ENCODE measurements at places on chromosomes 12 and 14. TPM values are rescaled to one million over a fixed set of nuclear protein-coding genes. Genes with fewer than 3 reads are reported as not detected.
A peak's percentile ranks its signal among the peaks of the same experiment; 100 is the strongest.

- H3K36me3 ChIP-seq, result no peaks in the 10 kb centered on the region
- H3K4me3 ChIP-seq, result no peak overlapping the region
- no peaks in the 10 kb centered on the region for H3K27me3 ChIP-seq
- H3K27ac ChIP-seq, result no peak overlapping the region
Measured at GRCh38 chr12:30257618-30258017, 438.1 kb downstream of the IPO8 start.

- no peak overlapping the region for H3K4me3 ChIP-seq
- H3K27ac ChIP-seq, result no peak overlapping the region
- DNase-seq, result no peak
- H3K4me1 ChIP-seq, result no peaks in the 10 kb centered on the region
- no peaks in the 10 kb centered on the region for H3K36me3 ChIP-seq
- no peaks in the 10 kb centered on the region for H3K27me3 ChIP-seq
Measured at GRCh38 chr12:90076851-90077319, 368.2 kb upstream of the ATP2B1 start.

GRCh38 chr12:117664169-117664568, 302.7 kb upstream of the NOS1 start:
- H3K36me3 ChIP-seq, result no peaks in the 10 kb centered on the region
- H3K27me3 ChIP-seq, result no peaks in the 10 kb centered on the region
- H3K4me3 ChIP-seq, result no peak overlapping the region
- no peak for DNase-seq

GRCh38 chr14:73477618-73478266, 13.0 kb upstream of the RIOX1 start:
- no peaks in the 10 kb centered on the region for H3K36me3 ChIP-seq
- no peaks in the 10 kb centered on the region for H3K27me3 ChIP-seq
- peak overlapping the region; percentile 61 for H3K27ac ChIP-seq
- DNase-seq, result no peak

DNA sequence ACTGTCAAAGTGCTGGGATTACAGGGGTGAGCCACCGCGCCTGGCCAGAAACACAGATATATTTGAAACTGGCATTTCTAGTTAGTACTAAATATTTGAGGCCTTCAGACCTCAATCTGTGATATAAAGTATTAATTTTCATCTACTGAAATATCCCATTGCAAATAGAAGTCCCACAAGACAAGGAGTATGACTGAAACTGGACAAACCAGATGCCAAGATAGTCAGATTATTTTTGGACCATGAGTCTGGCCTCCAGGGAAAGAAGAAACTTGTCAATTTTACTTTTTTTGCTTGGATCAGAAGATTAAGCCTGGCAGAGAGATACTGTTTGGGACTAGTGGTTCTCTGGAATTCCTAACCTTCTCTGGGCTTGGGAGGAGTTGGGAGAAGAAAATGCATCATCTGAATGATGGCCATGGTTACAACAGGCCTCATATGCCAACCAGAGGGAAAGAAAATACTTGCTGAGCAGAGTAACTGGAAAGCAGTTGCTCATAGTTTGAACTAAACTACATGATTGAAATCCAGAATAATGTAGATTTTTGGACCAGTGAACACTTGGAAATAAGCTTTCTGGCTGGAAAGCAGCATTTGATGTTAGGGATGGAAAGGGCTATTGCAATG, 2.9 kb upstream of the SMOC1 start:
- H3K36me3 ChIP-seq, result no peaks in the 10 kb centered on the region
- no peak overlapping the region for H3K27ac ChIP-seq
- DNase-seq, result no peak
- no peak overlapping the region for H3K4me3 ChIP-seq
- H3K27me3 ChIP-seq, result peaks cover 43% of the 10 kb centered on the region

DNA sequence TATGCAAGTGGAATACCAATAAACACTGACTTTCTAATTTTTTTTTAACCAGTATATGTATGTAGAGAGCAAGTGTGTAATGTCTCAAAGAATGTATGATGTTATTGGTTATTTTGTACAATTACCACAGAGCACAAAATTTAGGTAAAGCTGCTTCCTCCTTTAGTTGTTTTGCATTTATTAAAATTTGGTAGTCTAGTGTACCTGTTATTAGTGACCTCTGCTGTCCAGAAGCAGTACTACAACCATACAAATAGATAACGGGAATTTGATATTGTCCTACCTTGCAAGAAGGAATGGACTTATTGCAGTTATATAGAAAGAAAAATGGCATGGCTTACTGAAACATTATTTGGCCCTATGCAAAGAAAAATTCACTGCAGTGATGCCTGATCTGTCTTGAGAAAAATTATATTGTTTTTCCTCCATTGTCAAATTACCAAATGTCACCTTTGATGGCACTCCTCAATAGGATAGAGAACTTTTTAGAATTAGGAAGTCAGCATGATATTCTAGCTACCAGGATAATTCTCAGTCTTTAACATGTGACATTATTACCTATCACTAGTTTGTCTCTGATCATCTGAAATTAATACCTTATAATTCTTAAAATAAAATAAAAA, 153.9 kb upstream of the RMST start:
- H3K27me3 ChIP-seq, result no peaks in the 10 kb centered on the region
- no peak for DNase-seq
- H3K4me1 ChIP-seq, result peaks cover 4% of the 10 kb centered on the region
- no peaks in the 10 kb centered on the region for H3K36me3 ChIP-seq

DNA sequence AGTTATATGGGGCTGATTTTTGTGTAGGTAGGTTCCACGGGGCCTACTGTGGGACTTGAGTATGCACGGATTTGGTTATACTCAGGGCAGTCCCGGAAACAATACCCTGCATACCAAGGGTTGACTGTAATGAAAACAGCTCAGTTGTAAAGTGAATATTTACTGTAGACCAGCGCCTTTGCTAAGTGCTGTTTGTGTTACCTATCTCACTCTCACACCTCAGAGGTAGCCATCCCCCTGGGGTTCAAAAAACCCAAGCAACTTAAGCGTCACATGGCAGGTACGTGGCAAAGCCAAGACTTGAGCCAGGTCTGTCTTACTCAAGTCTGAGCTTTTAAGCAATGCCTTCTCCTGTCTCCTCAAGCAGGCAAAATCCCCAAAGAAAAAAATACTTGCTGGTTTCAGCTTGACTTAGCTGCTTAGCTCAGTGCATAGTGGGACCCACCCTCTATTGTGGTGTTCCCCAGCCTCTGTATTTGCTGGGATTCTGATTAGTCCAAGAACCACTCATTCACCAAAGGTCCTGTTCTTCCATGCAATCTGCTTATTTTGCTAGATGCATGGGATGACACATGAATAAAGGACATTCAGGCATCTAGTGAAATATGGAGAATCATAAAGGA, 34.2 kb upstream of the STRN3 start:
- no peaks in the 10 kb centered on the region for H3K27me3 ChIP-seq
- no peak overlapping the region for H3K27ac ChIP-seq
- peaks cover 8% of the 10 kb centered on the region for H3K4me1 ChIP-seq
- H3K4me3 ChIP-seq, result no peak overlapping the region
- DNase-seq, result no peak

DNA sequence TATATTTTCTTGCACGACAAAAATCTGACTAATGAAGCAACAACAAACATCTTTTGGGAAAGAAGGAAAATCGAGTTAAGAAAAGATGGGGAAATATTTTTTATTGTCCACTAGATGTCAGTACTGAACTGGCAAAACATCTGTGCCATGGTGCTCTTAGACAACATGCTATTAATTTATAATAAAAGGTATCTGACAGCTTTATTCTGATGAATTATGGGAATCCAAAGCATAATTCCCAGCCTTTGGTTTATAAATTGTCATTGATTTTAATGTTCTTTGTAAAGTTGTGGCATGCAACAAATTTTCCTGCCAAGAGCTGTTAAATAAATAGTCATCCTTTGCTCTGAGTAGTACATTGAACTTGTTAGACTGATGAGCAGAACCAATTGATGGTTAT, 231.2 kb downstream of the ETNK1 start:
- H3K27ac ChIP-seq, result no peak overlapping the region
- DNase-seq, result no peak
- no peaks in the 10 kb centered on the region for H3K4me1 ChIP-seq
- H3K36me3 ChIP-seq, result no peaks in the 10 kb centered on the region
- H3K4me3 ChIP-seq, result no peak overlapping the region
- peaks cover 5% of the 10 kb centered on the region for H3K27me3 ChIP-seq

DNA sequence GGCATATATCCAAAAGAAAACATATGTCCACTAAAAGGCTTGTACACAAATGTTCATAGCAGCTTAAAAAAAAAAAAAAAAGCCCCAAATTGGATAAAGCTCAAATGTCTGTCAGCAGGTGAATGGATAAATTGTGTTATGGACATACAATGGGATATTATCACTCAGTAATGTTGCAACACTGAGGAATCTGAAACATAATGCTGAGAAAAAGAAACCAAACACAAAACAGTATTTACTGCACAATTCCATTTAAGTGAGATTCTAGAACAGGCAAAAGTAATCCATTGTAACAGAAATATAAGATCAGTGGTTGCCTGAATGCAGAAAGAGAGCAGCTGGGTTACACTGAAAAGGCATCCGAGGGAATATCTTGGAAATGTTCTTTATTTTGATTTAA, 117.9 kb downstream of the SLC15A5 start:
- H3K4me1 ChIP-seq, result no peaks in the 10 kb centered on the region
- H3K36me3 ChIP-seq, result no peaks in the 10 kb centered on the region
- H3K27ac ChIP-seq, result no peak overlapping the region
- H3K27me3 ChIP-seq, result no peaks in the 10 kb centered on the region
- no peak for DNase-seq

DNA sequence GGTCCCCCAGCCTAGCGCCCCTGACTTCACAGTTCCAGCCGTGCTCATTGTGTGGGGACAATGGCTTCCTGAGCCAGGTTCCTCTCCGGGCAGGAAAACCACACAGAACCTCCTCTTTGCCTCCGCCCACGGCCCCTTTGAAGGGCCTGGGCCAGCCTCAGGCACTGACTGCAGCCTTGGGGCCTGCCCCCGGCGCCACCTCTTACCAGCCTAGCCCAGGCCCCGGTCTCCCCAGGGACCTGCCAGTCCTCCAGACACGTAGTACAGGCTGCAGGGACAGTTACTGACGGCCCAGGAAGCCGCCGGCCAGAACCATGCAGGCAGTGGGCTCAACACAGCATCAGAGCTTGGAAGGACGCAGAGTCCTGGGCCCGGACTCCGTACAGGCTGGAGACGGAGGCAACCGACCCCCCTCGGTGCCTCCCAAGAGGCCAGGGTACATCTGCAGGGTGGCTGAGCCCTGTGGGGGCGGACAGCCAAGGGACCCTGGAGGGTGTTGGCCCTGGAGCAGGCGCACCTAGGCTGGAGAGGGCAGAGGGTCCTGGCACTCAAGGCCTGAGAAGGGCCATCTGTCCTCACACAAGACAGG, 20.9 kb upstream of the NUDT14 start:
- no peak for DNase-seq
- H3K27ac ChIP-seq, result no peak overlapping the region
- H3K4me1 ChIP-seq, result peaks cover 57% of the 10 kb centered on the region
- H3K4me3 ChIP-seq, result no peak overlapping the region
- H3K36me3 ChIP-seq, result no peaks in the 10 kb centered on the region
- H3K27me3 ChIP-seq, result peaks cover 52% of the 10 kb centered on the region

DNA sequence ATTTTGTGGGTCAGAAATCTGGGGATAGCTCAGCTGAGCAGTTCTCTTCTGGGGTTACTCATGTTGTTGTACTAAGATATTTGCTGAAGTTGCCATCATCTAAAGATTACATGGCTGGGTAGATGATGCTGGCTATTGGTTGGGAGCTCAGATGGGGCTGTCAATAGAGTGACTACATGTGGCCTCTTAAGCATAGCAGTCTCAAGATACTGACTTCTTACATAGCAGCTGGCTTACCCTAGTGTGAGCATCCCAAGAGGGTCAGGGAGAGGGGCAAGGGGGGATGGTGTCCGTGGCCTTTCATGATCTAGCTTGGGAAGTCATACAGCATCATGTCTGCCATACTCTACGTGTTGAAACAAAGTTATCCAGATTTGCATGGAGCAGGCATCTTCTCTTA, 90.1 kb upstream of the HMGA2 start:
- no peaks in the 10 kb centered on the region for H3K36me3 ChIP-seq
- H3K27ac ChIP-seq, result no peak overlapping the region
- H3K4me1 ChIP-seq, result peaks cover 2% of the 10 kb centered on the region

GRCh38 chr12:2772370-2772769, 22.4 kb upstream of the FKBP4 start:
- DNase-seq, result no peak
- H3K4me3 ChIP-seq, result no peak overlapping the region
- no peaks in the 10 kb centered on the region for H3K4me1 ChIP-seq
- H3K27me3 ChIP-seq, result no peaks in the 10 kb centered on the region
- no peak overlapping the region for H3K27ac ChIP-seq

DNA sequence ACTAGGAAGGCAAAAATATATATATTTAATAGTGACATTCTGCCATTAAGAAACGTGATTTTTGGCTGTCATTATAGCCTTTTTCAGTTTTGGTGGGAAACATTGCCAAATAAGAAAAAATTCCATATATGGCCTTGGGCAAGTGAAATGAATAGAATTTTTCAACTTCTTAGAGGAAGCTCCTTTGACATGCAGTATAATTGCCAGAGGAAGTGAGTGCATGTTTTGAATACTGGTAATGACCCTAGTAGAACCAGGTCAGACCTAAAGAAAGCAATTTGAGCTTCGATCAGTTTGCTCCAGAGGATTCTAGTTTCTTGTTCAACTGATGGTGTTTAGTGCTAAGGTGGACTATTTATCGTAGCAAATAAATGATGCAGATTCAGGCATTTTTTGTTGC, 26.2 kb upstream of the TRIM9 start:
- H3K27me3 ChIP-seq, result no peaks in the 10 kb centered on the region
- DNase-seq, result no peak
- no peak overlapping the region for H3K4me3 ChIP-seq
- no peaks in the 10 kb centered on the region for H3K4me1 ChIP-seq

DNA sequence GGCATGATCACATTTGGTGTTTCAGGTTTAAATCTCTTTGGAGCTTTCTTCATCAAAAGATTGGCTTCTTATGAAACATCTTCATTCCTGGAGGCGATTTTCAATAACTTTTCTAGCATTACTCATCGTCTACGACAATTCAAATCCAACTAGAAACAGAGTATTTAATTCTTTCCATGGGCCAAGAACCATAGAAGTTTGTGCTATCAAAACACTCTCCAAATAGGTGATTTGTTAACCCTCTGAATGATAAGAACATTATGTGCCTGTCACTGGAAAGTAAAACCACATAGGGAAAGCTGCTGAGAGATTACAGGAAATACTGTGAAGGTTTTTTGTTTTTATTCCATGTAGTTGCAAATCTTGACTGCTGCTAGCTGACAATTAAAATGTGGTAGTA, 6.9 kb upstream of the DCN start:
- no peak for DNase-seq
- no peaks in the 10 kb centered on the region for H3K36me3 ChIP-seq
- H3K4me1 ChIP-seq, result peaks cover 4% of the 10 kb centered on the region
- no peak overlapping the region for H3K4me3 ChIP-seq

The UNC79 gene
- 0.20 TPM for total RNA-seq

The ACVRL1 gene
- total RNA-seq, result 115 TPM

The GRIN2B gene
- total RNA-seq, result 0.31 TPM

The SYCP3 gene
- total RNA-seq, result 0.76 TPM

The VRTN gene
- total RNA-seq, result not detected

The TAS2R31 gene
- 3.4 TPM for total RNA-seq

The DCP1B gene
- total RNA-seq, result 9.8 TPM

The FITM1 gene
- total RNA-seq, result 0.68 TPM

The EXOC3L4 gene
- 3.0 TPM for total RNA-seq

Measured in left lung (tissue), 14 donors.